ELR (cell line): ENCODE measurements at places on chromosomes 3 and 15.

- no peak for DNase-seq
These were observed 29.5 kb upstream of the CTSH start for GRCh38 chr15:78974272-78974918.

- DNase-seq, result no peak
These were observed 218.8 kb downstream of the UBE2E2 start for GRCh38 chr3:23421811-23422516.

DNA sequence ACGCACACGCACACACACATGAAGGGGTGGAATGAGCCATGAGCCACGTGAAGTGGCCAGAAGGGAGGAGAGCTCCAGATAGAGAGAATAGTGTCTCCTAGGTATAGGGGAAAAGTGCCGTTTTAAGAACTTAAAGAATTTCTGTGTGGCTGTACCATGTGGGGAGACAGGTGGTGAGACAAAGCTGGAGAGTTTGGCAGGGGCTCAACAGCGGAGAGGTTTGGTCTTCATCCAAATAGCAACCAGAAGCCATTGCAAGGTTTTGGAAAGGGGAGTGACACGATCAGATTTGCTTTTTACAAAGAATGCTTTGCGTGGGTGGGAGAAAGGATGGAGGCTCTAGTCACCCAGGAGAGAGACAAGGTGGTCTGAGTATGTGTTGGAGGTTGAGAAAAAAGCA is 146.0 kb downstream of the IL20RB start:
- no peak for DNase-seq

- peak; percentile 78 for DNase-seq
These were observed 59.8 kb downstream of the AGTR1 start for GRCh38 chr3:148757238-148758215.

- no peak for DNase-seq
These were observed 13.6 kb downstream of the PDZRN3 start for GRCh38 chr3:73611176-73611575.

DNA sequence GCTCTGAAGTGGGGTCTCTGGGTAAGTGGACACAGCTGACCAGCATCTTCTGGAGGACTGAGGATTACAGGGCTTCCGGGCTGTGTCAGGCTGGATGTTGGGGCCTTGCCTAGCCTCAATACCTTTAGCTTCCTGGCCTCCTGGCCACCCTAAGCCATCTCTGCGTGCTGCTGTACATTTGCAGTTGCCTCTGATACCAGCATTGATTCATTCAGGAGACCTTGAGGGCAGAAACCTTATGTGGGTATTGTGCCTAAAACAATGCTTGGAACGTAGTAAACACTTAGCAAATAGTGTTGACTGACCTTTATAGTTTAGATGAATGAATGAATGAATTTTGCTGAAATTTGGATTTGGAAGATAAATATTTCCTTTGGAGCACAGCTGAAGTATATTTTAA is 97.0 kb downstream of the FLNB start:
- no peak for DNase-seq

DNA sequence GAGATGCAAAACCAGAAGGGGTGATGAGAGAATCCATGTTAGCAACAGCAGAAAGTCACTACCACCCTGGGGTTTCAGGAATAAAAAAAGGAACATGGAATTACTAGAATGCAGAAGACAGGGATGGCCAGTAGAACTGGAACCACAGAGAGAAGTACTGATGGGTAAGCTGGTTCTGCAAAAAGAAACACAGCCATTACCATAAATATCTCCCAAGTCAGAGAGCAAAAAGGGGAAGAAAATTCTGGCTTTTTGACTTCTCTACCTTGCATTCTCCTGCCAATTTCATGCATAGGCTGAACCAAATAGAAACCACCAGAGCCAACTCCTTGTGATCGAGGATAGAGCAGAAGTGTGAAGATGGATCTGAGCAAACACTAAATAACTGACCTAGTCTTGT is 550.4 kb upstream of the NAALADL2 start:
- DNase-seq, result no peak

GRCh38 chr15:68730471-68730919 is 90.2 kb downstream of the ANP32A start:
- DNase-seq, result peak; percentile 61

- DNase-seq, result no peak
These were observed 11.4 kb downstream of the ENTPD3 start for GRCh38 chr3:40398346-40398745.

DNA sequence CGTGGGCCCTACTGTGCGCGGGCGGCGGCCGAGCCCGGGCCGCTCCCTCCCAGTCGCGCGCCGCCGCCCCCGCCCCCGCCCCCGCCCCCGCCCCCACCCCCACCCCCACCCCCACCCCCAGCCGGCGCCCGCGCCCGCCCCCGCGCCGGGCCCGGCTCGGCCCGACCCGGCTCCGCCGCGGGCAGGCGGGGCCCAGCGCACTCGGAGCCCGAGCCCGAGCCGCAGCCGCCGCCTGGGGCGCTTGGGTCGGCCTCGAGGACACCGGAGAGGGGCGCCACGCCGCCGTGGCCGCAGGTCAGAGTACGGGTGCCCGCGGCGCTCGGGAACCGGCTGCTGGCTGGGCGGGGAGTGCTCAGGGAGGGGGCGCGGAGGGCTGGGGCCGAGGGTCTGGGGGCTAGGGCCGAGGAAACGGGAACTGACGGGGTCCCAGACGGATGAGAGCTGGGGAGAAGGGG is 1.1 kb upstream of the PPARG start:
- DNase-seq, result peak; percentile 53

- peak; percentile 58 for DNase-seq
These were observed 124.8 kb upstream of the NR2E3 start for GRCh38 chr15:71685420-71685993.

GRCh38 chr3:99817047-99817436 is 620 bp upstream of the CMSS1 start:
- peak; percentile 58 for DNase-seq

- peak; percentile 8 for DNase-seq
These were observed 48.7 kb upstream of the ROBO2 start for GRCh38 chr3:76991165-76991564.

- no peak for DNase-seq
These were observed 33.1 kb upstream of the GASK1A start for GRCh38 chr3:42946050-42946449.

GRCh38 chr15:62740141-62741004 is 302.2 kb upstream of the TPM1 start:
- peak; percentile 43 for DNase-seq

GRCh38 chr3:149579838-149580542 is 77.8 kb downstream of the WWTR1 start:
- peak; percentile 96 for DNase-seq

DNA sequence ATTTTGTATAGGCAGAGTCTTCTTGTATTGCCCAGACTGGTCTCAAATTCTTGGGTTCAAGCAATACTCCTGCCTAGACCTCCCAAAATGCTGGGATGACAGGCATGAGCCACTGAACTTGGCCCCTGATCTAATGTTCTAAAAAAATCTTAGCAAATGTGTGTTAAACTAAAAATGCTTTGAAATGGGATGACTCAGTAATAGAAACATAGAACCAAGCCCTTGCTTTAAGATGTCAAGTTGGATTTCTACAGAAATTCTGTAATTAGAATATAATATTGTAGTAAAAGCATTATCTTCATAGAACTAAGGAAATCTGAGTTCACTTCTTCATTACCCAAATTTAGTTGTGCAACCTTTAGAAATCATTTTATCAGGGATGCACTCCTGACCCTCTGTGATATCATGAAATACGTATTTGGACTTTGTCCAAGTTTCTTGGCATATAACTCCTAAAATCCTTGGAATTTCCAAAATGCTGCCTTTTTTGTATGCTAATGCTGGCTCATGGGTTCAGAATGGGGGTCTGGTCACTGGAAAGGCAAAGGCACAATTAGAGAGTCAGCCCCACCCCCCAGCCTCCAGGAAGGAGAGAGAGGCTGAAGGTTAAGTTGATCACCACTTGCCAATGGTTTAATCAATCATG is 217.3 kb downstream of the TP63 start:
- DNase-seq, result no peak

DNA sequence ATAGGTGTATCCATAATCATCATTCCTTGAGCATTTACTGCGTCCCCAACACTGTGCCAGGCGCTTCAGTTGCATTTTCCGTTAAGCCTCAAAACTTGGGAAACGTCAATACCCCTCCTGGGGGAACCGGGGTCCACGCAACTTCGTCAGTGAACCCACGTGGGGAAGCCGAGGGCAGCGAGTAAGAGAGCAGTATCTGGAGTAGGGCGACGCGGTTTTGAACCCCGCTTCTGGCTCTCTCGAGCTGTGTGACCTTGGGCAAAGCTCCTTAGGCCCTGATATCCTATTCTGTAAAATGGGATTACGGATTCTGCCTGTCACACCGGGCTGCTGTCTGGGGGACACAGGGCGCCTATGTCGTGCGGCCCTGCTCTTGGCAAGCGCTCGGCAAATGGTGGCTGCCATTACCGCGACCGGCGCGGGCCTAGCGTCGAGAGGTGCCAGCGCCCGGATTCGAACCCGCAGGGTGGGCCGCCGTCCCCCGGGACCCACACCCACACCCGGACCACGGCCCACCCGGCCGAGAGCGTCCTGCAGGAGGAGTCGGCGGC is 590 bp downstream of the POLG start:
- DNase-seq, result no peak

DNA sequence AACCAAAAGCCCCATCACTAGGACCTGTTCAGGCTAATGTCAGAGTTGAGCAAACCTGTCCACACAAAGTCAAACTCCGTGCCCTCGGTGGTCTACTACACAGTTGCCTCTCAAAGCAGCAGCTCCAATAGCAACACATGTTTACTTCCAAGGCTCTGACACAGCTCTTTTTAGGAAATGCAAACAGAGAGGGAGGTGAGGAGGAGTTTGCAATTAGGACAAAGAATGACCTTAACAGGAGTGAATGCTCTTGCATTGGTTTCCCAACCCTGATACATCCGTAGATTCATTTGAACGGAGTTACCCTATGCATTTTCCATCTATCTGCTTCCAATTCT is 64.8 kb upstream of the GOLGA8B start:
- DNase-seq, result no peak

- DNase-seq, result no peak
These were observed 310.8 kb downstream of the PTPRG start for GRCh38 chr3:61872077-61872706.

- DNase-seq, result no peak
These were observed 365.0 kb downstream of the NLGN1 start for GRCh38 chr3:173762501-173762900.

DNA sequence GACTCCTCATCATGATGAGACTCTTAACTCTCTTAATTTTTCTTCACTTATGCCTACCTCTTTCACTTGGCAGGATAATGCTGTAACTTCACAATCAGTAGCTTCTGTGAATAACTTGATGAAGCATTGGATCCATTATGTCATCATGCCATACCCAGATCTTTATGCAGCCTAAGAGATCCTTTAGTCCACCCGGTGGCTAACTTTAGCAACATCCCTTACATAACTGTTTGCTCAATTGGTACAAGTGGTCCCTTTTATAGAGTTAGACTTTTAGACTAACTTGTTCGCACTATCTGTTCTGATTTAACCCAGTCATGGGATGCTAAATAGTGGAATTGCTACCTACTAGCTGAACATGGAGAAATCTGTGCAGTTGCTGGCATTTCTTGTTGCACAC is 184.5 kb downstream of the USP13 start:
- DNase-seq, result no peak

DNA sequence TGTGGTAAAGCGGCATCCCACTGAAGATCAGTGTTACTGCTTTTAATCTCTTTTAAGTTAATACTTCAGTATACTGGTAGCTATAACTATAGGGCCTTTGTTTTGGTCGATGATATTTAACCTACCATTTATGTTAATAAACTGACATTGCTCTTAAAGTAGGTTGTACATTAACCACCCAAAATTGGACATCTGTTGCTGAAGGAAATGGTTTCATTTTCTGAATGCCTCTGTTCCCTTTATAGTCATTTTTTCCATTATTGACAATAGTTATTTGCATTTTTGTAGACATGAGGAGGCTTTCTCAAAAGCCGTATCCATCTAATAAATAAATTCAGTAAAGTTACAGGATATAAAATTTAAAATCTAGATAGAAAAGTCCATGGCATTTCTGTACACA is 252.4 kb upstream of the UBE2E1 start:
- DNase-seq, result no peak

- no peak for DNase-seq
These were observed 69.9 kb downstream of the TMCO5A start for GRCh38 chr15:38004218-38004861.

DNA sequence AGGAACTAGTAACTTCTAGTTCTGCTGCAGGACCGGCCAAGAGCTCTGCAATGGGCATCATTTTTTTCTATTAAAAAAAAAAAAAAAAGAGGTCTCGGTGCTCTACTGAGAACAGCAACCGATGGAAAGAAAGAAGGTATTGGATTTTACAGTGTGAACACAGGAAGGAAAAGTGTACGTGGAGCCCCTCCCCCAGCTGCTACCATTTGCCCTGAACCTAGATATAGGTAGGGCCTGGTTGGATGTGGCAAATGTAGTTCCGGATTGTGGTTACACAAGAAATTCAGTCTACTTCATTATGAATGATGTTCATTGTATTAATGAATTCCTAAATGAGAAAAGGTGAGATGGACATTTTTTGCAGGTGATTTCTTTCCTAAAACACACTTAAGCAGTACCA is 17.9 kb upstream of the PPARG start:
- DNase-seq, result no peak

- DNase-seq, result no peak
These were observed 12.6 kb upstream of the HRG start for GRCh38 chr3:186653080-186653707.

- no peak for DNase-seq
These were observed 53.0 kb downstream of the SV2B start for GRCh38 chr15:91152896-91153581.
